ENCODE measurements at places on chromosomes 16 and 17. TPM values are rescaled to one million over a fixed set of nuclear protein-coding genes. Genes with fewer than 3 reads are reported as not detected.

Gene CCDC40
- 1.1 TPM for polyA plus RNA-seq

Gene TVP23A
- not detected for polyA plus RNA-seq

Gene DBNDD1
- 45.7 TPM for polyA plus RNA-seq

Gene TBX6
- polyA plus RNA-seq, result 0.40 TPM

Gene CDH15
- 0.44 TPM for polyA plus RNA-seq

Gene NMT1
- 25.7 TPM for polyA plus RNA-seq

DNA sequence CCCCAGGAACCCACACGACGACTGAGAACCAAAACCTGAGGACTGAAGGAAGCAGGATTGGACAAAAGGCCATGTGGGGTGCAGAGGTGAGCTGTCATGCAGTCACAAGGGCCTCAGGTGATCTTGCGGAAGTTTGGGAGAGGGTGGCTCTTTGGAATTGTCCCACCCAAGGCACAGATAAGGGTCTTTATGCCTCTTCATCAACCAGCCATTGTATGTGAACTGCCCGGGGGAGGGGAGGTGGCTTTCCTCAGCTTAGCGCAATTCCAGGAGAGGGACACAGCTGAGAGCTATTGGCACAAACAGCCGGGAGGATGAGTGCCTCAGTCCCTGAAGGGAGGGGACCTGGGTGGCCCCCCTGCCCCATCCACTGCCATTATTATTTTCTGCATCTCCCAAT, 55.1 kb upstream of the PHOSPHO1 start:
- DNase-seq, result no peak

DNA sequence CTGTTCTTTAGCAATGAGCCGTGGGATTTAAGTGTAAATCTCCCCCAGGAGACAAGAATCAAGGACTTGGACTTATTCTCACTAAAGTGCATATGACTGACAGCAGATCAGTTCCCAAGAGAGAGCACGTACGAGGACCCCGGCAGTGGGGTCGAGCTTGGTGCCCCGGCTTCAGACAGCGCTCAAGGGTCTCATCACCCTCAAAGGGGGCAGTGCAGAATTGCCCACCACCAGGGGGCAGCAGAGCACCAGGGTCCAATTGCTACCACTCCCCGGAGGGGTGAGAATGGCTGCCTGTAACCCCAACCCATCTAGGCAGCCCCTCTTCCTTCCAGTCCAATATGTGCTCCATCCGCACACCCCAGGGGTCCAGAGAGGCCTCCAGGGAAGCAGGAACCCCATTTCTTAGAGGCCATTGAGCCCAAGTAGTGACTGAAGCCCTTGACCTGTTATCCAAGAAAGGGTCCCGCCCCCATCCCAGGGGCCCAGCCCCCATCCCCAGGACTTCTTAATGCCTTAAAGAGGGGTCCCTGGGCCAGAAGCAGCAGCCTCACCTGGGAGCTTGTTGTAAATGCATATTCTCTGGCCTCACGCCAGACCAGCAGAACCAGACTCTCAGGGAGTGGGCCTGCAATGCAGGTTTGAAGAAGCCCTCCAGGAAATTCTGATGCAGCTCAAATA, 86.1 kb downstream of the ZDHHC7 start:
- DNase-seq, result peak; percentile 23

DNA sequence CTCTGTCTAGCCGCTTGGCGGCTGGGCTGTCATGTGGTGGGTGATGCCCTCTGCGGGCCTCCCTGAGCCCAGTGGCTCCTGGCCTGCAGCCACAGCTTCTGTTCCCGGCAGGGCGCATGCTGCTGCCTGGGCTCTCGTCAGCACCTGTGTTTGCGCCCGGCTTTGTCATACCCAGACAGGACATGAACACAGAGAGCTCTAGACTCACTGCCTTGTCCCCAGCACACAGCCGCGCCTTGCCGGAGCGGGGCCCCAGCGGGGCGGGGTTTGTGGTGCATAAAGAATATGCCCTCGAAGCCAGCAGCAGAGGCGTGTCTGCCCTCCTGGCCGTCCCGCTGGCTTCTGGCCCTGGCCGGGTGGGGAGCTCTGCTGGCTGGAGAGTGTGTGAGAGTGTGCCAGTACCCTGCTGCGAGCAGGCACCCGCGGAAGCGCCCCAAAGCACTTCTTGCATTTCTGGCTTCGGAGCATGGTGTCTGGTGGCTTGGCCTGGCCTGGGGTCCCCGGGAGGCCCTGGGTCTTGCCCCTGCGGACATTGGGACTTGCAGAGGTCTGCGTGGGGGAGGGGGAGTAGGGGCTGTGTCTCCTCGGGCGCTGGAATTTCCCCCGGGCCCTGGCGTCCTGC, 14.4 kb downstream of the ASPSCR1 start:
- peak; percentile 36 for DNase-seq

GRCh38 chr17:46964315-46965265, 14.5 kb downstream of the RPRML start:
- DNase-seq, result no peak

GRCh38 chr17:45137561-45138305, 2.2 kb downstream of the ACBD4 start:
- no peak for DNase-seq

DNA sequence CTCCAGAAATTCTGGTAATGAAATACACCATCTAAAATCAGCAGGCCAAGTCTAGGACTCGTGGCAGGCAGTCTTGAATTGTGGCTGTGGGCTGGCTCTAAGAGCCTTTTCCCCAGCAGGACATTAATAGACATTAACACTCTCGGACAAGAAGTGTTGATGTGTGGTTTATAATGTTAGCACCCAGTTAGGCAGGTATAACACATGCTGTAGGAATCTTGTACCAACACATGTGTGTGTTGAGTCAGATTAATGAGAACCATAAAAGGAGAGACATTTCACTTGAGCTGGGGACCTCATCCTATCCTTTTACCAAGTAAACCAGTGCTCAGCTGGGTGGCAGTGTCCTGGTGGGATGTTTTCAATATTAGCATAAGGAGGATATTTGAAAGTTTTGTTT, 264.5 kb downstream of the FTO start:
- no peak for DNase-seq

GRCh38 chr16:563072-563644, 3.0 kb downstream of the PRR35 start:
- no peak for DNase-seq

GRCh38 chr16:82506692-82507670, 119.8 kb upstream of the CDH13 start:
- DNase-seq, result no peak

- peak; percentile 60 for DNase-seq
Measured at GRCh38 chr16:56855946-56856345, 9.1 kb upstream of the SLC12A3 start.

GRCh38 chr17:32443827-32444300, 446 bp upstream of the PSMD11 start:
- DNase-seq, result no peak
